ENCODE measurements at places on chromosomes 13 and 19.

DNA sequence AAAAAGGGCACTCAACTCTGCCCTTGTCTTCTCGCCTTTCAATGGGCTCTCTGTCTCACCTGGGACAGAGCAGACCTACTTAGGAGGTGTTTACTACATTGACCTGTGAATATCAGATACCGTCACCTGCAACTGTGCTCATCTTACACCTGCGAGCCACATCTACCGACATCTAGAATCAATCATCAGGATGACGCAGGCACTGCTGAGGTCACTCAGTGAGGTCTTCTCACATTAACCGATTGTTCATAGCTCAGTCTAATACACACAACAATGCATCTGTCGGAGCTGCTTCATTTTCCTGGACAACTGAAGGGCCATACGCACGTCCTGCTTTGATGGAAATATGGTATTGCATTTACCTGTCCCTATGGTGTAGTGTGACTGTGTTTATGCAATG lies 211.9 kb downstream of the FGF9 start:
- DNase-seq = no peak

DNA sequence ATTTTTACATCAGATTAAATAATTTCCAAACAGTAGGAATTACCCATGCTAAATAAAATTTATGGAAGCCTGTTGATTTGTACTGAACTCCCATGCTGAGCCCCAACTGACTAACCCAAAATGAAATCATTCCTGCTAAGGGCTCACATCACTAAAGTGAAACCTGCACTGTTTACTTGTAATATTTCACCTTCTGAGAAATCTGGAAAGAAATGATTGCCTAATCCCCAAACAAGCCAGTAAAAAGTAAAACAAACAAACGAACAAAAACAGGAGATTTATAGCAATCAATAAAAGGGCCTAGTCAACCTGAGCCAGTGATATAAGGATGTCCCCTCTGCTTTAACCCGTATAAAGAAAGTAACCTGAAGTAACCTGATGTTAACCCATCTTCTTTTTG lies 1599.8 kb downstream of the OLFM4 start:
- no peak for DNase-seq

GRCh38 chr19:11581740-11582139 lies 4.3 kb upstream of the ACP5 start:
- no peak for DNase-seq

- DNase-seq = no peak
Measured at GRCh38 chr19:13869281-13869680, 7.7 kb upstream of the NANOS3 start.

GRCh38 chr13:78604782-78605611 lies 1.6 kb upstream of the POU4F1 start:
- DNase-seq = no peak

GRCh38 chr13:31930901-31931522 lies 100.6 kb upstream of the FRY start:
- DNase-seq = no peak

- DNase-seq = no peak
Measured at GRCh38 chr13:86892330-86892729, 778.8 kb upstream of the SLITRK5 start.

DNA sequence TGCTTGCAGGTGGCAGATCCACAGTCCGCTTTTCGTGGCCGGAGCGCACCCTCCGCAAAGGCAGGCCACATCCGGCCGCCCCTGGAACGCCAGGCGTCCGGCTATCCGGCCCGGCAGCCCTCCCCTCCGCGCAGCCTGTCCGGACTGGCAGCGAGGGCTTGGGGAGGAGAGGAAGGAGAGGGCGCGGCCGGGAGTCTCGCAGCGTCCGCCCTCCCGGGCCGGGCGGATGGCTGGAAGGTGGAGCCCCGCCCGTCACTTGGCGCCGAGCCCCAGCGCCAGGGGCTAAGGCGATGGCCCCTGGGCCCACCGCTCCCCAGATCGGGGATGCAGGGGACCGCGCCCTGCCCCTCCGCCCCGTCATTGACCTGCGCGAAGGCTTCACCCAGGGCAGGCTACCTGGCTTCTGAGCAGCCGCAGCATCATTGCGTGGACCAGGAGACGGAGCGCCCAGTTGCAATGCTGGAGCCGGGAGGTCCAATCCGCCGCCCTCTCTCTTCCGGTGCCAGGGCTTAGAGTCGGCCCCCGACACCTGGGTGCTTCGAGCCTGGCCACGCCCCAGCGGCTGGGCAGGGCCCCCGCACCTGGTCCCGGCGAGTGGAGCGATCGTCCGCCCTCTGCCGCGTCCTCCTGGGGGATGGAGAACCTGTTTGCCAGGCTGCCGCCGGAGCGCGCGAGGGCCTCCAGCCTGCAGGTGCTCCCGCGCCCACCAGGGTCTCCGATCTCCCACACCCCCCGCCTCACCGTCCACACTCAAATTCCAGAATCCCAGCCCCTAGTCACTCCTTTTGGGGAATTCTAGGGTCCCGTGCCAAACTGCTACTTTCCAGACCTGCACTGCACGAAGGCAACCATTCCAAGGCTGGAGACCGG lies at the start of gene FUT1:
FUT1 (minus strand) TSS at position 146 of the 870 bp plus-strand sequence. CDS start 1,360 bp downstream, outside the sequence.
- DNase-seq = no peak

GRCh38 chr19:10430505-10431253 lies 10.3 kb downstream of the PDE4A start:
- DNase-seq = no peak

DNA sequence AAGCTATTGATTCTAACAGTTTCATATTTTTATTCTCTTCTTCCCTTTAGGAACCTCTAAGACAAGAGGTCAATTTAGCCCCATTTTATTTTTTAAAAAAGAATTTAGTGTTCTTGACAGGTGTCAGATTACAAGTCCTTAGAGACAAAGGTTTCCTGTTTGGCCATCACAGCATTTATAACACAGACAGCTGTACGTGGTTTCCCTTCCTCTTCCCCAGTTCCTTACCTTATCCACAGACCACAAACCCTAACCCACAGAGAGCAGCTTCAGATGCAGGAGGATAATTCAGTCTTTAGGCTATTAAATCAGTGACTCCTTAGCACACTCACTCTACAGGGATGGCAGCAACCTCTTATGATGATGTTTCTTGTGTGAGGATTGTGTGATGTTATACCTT lies 1210.1 kb downstream of the DIAPH3 start:
- DNase-seq = no peak

DNA sequence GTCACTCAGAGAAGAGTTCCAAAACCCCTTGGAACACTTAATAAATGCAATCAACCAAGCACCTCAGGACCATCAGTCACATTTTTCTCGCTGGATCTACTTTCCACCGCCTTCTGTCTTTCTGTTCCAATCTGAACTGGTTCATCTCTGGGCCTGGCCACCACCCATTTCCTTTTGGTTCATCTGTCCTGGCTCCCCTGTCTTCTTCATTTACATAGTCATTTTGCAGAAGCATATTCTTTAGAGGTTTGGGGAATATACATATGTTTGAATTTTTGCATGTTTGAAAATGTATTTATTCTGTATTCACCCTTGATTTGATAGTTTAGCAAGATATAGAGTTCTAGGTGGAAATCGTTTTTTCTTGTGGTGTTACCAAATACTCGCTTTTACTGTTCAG lies 188.2 kb downstream of the MTUS2 start:
- no peak for DNase-seq

- no peak for DNase-seq
Measured at GRCh38 chr19:46299004-46299509, 2.2 kb downstream of the HIF3A start.

DNA sequence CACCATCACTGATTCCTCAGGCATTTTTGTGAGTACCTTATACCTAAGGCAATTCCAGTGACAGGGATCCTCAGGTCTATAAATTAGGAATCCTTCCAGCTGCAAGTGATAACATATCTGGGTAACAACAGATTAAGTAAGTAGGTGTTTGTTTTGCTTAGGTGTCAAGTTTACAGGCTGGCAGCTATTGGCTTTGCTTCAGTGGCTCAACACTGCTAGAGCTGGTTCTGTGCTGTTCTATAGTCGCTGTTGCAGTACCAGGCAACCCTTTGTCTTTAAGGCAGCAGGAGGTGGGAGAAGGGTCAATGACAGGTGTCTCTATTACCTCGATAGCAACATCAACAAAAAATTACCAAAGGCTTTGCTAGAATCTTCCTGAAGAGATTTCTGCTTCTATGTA lies 27.0 kb downstream of the SLC10A2 start:
- DNase-seq = no peak

DNA sequence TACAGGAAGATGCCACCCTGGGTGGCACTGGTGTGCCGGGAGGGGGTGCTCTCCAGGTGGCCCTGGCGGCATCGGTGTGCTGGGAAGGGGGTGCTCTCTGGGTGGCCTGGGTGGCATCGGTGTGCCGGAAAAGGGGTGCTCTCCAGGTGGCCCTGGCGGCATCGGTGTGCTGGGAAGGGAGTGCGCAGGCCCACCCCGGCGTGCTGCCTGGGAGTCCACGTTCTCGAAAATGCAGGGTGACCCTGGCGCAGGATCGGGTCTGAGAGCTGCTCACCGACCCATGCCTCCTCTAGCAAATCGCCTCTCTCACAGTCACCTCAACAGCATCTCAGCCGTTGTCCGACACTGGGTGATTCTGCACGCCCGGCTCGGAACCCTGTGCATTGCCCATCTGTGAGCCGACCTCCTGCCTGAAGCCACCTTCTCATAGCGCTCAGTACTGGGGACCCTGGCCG lies 36.4 kb downstream of the RASA3 start:
- no peak for DNase-seq

- DNase-seq = no peak
Measured at GRCh38 chr13:21638319-21639282, 32.3 kb upstream of the FGF9 start.

GRCh38 chr19:6970021-6970420 lies 51.2 kb downstream of the MBD3L2B start:
- no peak for DNase-seq

DNA sequence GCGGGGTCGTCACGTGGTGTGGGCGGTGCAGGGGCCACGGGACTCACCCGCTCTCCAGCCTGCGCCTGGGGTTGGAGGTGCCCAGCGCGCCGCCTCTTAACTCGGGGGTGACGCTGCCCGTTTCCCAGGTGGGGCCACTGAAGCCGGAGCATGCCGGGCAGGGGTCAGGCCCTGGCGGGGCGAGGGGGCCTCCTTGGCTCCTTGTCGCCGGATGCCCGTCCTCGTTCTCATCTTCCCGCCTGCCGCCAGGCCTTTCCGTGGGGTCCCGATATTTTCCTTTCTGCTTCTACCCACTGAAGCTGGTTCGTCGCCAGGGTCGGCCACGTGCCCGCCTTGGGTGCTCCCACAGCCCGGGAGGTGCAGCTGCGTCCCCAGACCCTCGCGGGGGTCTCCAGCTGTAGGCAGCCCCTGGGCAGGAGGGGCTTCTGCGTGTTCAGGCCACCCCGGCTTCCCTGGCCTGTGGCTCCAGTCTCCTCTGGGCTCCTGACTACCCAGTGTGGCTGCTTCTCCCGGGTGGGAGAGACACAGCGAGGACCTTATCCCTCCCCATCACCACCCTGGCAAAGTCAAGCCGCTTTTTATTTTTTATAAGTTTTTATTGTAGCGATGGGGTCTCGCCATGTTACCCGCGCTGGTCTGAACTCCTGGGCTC lies 772 bp downstream of the FAM174C start:
- no peak for DNase-seq

DNA sequence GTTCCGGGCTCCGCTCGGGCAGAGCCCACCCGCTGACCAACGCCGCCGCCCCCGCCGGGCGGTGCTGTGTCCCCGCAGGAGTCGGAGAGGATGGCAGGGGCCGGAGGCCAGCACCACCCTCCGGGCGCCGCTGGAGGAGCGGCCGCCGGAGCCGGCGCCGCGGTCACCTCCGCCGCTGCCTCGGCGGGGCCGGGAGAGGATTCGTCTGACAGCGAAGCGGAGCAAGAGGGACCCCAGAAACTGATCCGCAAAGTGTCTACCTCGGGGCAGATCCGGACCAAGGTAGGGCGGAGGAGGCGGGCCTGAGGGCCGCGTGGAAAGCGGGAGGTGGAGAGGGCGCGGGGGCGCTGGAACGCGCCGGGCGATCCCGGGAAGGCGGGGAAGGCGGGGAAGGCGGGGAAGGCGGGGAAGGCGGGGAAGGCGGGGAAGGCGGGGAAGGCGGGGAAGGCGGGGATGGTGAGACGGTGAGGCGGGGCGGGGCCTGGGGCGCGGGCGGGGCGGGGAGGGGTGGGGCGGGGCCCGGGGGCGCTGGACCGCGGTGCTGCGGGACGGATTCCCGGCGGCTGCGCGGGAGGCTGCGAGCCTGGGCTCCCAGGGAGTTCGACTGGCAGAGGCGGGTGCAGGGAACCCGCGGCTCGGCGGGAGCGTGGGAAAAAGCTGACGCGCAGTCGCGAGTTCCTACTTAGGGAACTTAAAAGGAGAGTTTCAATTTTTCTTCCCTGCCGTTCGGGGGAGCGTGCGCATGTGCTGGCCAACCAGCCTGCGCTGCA lies 421 bp downstream of the DGKH start:
- no peak for DNase-seq

DNA sequence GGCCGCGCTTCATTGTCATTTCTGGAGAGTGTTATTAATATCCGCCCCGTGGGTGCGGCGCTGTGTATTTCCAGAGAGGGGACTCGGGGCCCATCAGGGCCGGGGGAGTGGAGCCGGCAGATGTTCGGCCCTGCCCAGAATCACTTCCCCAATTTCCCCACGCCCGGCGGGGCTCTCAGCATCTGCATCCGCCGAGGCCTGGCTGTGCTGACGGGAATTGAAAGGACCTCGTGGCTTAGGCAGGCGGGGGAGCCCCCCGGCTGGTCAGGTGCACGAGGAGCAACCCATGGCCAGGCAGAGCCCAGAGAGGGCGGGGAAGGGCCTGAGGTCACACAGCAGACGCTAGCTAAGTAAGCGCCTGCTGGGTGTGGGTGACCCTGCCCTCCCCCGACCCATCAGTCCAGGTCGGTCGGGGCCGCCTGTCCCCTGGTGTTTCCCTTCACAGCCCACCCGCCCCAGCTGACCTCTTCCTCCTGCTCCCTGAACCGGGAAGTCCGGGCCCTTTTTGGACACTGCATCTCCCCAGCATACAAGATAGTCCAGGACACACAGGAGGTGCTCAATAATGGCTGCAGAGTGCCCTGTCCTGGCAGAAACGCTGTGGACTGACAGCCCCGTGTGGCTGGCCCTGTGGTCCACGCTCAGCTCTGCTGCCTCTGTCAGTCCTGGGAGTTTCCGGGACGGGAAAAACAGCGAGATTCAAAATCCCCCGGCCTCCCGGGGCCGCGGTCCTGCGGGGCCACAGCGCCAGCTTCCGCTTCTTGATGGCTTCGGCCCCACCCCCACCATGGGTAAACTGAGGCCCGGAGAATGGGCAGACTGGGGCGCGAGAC lies 22.1 kb downstream of the ARID3A start:
- no peak for DNase-seq

GRCh38 chr13:98576200-98576945 lies 534 bp downstream of the STK24 start:
- peak; percentile 20 for DNase-seq

DNA sequence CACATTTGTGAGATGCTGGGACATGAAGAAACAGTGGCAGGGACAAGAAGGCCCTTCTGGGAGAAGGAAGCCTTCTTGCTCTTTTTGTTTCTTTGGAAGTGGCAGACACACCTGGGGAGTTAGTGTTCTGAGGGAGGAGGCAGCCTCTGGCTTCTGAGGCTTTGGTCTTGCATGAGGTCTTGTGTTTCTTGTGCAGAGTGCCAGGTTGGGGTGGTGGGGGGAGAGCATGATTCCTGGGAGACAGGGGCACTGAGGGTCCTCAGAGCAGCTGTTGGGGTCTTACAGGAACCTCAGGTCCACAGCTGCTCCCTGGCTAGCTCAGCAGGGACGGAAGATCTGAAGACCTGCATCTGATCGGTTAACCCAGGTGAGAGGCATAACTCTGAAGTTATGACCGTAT lies 167.5 kb upstream of the ZNF536 start:
- DNase-seq = no peak

GRCh38 chr19:32020538-32020937 lies 324.9 kb upstream of the ZNF507 start:
- DNase-seq = no peak

- DNase-seq = no peak
Measured at GRCh38 chr13:76397413-76397812, 488.8 kb downstream of the KCTD12 start.

- no peak for DNase-seq
Measured at GRCh38 chr13:113089693-113090414, 15.7 kb upstream of the F7 start.
